ENCODE measurements at places on chromosomes 2 and 18.

- DNase-seq = no peak
These were observed 69.1 kb downstream of the PHLPP1 start for GRCh38 chr18:62784338-62784965.

- DNase-seq = no peak
These were observed 684.6 kb downstream of the PLCL1 start for GRCh38 chr2:198488964-198489363.

DNA sequence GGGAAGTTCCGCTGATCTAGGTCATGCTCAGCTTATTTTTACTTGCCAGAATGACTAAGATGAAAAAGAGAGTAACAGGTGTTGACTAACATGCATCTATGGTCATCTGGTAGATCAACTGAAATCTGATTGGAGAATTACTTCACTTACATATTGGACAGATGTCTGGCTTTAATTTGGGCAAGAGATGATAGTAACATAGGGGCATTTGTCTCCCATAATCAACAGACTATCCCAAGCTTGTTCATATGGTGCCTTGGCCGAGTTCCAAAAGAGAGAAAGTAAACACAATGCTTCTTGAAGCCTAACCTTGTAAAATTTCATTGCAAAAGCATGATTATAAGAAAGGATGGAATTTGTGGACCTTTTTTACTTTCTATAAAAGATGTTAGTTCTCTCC lies 503.7 kb downstream of the ADCYAP1 start:
- DNase-seq = no peak

- DNase-seq = no peak
These were observed 343.8 kb downstream of the SUCLG1 start for GRCh38 chr2:84115173-84115857.

DNA sequence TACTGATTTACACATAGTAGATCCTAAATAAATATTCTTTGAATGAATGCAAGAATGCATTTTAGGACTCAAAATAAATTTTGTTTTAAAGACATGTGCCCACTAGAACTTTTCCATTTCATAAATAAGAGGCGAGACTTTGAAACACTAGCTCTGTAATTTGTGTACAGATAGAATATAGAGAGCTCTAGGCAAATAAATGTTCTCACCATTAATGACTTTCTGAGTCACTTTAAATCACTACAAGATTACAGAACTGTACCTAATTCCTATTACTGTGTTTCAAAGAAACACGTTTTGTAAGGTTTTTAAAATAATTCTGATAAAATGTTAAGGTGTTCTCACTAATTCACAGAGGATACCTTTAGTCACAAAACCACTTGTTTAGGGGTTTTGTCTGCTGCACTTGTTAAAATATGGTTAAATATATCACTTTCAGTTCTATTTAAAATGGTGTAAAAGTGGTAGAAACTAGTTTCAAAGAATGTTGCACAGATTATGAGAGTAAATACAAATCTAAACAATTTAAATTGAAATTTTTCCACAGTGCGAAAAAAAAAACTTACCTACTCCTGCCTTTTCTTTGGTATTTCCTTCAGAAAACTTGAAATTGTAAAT lies 158.7 kb upstream of the ZC3H15 start:
- DNase-seq = no peak

DNA sequence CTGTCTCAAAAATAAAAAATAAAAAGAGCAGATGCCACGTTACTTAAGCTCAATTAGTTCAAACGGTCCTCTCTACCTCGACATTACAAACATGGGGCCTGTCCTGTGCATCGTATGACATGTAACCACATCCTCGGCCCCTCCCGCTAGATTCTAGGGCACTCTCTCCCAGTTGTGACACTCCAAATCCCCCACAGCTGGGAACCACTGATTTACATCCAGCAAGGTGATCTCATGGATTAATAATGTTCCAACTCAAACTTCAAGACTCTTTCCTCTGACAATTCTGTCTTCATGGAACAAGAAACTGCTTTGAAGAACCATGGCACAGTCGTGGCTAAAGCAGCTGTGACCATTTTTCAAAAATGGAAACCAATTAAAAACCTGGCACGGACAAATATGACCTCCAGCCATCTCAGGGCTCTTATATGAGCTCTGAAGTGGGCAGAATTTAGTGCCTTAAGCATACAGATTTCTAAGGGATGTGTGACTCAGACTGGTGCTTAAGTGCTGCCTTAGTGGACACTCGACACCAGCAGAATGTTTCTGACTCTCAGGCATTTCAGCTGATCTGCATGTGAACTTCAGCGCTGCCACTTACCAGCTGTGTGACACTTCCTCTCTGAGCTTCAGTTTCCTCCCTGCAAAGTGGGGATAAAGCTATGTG lies 31.7 kb upstream of the ASAP2 start:
- no peak for DNase-seq

- no peak for DNase-seq
These were observed 240.7 kb upstream of the EPAS1 start for GRCh38 chr2:46056541-46056940.

DNA sequence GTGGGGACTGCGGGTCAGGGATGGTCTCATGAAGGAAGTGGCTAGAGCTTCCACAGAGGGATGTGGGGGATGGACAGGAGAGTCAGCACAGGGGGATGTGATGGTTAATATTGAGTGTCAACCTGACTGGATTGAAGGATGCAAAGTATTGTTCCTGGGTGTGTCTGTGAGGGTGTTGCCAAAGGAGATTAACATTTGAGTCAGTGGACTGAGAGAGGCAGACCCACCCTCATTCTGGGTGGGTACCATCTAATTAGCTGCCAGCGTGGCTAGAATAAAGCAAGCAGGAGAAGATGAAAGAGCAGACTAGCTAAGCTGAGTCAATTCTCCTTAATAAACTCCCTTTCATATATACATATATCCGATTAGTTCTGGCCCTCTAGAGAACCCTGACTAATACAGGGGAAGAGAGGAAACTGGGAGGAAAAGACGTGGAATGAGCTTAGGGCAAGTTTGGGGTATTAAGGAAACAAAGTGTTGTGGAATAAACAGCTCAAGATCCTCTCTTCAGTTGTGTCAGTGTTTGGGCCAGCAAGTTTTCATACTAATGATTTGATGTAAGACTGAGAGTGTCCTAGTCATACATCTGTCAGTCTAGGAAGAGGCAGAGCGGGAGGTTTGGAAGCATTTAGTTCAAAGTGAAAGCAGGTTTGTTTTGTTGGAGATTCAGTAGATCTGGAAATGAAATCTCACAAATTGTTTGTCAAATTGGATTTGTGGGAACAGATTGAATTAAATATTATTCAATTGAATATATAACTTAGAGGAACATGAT lies 135.2 kb upstream of the NT5C1B start:
- DNase-seq = no peak

GRCh38 chr2:138202762-138203161 lies 238.5 kb downstream of the HNMT start:
- no peak for DNase-seq

GRCh38 chr18:7870855-7871254 lies 303.7 kb downstream of the PTPRM start:
- no peak for DNase-seq

DNA sequence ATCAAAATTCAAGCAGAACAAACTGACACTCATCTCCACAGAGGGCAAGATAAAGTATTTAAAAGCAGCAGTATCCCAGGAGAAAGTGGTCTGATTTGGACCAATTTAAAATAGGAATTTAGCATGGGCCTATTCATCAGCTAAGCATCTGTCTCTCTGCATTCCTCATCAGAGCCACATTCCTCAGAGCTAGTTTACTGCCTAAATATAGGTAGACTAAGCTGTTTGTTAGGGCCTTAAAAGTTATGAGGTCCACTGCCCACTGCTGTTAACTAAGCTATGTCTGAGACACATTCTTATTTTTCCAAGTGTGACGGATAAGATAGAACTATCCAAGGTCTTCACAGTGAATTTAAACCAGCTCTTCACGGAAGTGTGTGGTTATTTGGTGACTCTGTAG lies 17.6 kb downstream of the NEB start:
- DNase-seq = no peak

DNA sequence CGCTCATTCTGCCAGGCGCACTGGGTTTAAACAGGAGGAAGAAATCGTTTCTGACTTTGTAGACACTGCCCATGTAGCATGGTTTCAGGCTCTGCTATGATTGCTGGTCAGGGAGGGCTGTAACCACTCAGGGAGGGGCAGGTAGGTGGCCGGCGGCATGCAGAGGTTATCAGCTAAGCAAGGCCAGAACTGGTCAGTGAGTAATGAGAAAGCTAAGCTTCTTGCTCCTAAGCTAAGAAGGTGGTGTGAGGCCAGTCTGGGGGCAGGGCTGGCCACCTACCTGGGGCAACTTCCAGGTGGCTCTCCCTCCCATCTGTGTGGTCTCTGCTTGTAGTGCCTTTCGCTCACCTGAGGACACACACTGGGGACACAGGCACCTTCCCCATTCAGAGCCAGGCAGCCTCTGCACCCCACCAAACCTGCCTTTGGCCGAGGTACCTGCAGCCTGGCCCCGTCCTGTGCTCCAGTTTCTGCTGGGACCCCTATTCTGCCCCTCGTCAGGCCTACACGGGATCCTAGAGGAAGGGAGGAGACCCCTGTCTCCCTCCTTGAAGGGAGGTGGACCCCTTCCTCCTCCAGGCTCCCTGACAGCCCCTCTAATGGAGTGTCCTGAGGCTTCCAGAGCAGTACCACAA lies 195.9 kb downstream of the SEPTIN10 start:
- no peak for DNase-seq
